ENCODE measurements at places on chromosomes 3 and 15. TPM values are rescaled to one million over a fixed set of nuclear protein-coding genes. Genes with fewer than 3 reads are reported as not detected.

The FBXO40 gene
- 2.2 TPM for total RNA-seq

The CFAP91 gene
- total RNA-seq, result 14.2 TPM

The SACM1L gene
- total RNA-seq, result 50.8 TPM

The MTHFS gene
- 15.4 TPM for total RNA-seq

The MFN1 gene
- 59.5 TPM for total RNA-seq

The P2RY14 gene
- total RNA-seq, result 8.9 TPM

The CHRNB4 gene
- total RNA-seq, result 0.48 TPM

The NFKBIZ gene
- 270 TPM for total RNA-seq

The GOLGA8S gene
- total RNA-seq, result 4.6 TPM
